ENCODE measurements at places on chromosomes 2 and 18.

GRCh38 chr2:53473236-53473635 is 294.4 kb upstream of the CHAC2 start:
- H3K36me3 ChIP-seq, result no peaks in the 10 kb centered on the region
- H3K27me3 ChIP-seq, result peaks cover 3% of the 10 kb centered on the region
- no peaks in the 10 kb centered on the region for H3K4me1 ChIP-seq

DNA sequence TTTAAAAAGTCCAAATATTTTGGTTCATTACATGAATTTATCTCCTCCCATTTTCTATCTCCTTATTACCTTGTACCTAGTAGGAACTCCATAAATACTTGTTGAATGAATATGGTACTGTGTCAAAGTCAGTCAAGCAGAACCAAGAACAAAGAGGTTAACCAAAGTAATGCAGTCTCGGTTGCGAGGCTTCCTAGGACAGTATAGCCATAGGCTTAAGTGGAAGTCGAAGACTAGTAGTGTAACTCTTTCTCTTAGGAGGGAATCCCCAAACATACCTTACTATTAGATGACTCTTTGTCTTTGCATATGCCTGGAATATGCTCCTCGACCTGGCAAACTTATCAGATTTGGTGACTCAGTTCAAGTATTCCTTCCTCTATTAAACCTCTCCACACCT is 4.8 kb downstream of the LIPT1 start:
- H3K4me3 ChIP-seq, result no peak overlapping the region
- H3K27me3 ChIP-seq, result no peaks in the 10 kb centered on the region
- H3K27ac ChIP-seq, result peak overlapping the region; percentile 77

GRCh38 chr2:47946593-47946992 is 40.3 kb upstream of the FBXO11 start:
- no peaks in the 10 kb centered on the region for H3K27me3 ChIP-seq
- H3K36me3 ChIP-seq, result no peaks in the 10 kb centered on the region
- H3K27ac ChIP-seq, result no peak overlapping the region
- no peak overlapping the region for H3K4me3 ChIP-seq

- no peak overlapping the region for H3K27ac ChIP-seq
- H3K4me1 ChIP-seq, result no peaks in the 10 kb centered on the region
- no peaks in the 10 kb centered on the region for H3K36me3 ChIP-seq
Measured at GRCh38 chr2:160928854-160929301, 231.3 kb upstream of the TANK start.

- H3K27me3 ChIP-seq, result no peaks in the 10 kb centered on the region
- H3K4me1 ChIP-seq, result no peaks in the 10 kb centered on the region
- no peaks in the 10 kb centered on the region for H3K36me3 ChIP-seq
- DNase-seq, result no peak
- no peak overlapping the region for H3K4me3 ChIP-seq
Measured at GRCh38 chr2:85264471-85264870, 63.3 kb downstream of the TGOLN2 start.

- no peaks in the 10 kb centered on the region for H3K36me3 ChIP-seq
- H3K27me3 ChIP-seq, result no peaks in the 10 kb centered on the region
- no peak for DNase-seq
- no peak overlapping the region for H3K4me3 ChIP-seq
- H3K4me1 ChIP-seq, result no peaks in the 10 kb centered on the region
Measured at GRCh38 chr2:42560899-42561298, 7.5 kb upstream of the MTA3 start.

Data from naive thymus-derived CD8-positive, alpha-beta T cell (primary cell).